ENCODE measurements at places on chromosomes 16 and 17.

DNA sequence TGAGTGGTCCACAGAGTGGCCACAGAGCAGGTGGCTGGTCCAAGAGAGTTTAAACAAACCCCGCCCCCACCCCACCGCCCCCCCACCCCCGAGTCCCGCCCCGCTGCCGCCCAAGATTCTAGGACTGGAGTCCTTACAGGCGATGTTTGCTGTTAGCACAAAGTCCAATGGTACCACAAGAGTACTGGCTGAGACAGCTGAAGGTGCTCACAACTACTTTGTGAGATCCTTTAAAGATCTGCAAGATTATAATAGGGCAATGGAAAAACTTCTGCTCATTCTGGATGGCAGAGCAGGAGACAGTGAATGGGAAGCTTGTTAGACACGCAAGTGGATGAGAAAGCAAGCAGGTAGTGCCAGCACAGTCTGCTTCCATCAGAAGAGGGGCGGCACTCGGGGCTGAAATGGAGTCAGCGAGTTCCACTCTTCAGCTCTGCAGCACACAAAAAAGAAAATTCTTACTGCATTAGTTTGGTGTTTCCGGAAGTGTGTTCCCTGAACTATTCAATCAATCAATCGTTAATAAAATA, 4.7 kb upstream of the TEKT3 start:
- DNase-seq, result no peak

DNA sequence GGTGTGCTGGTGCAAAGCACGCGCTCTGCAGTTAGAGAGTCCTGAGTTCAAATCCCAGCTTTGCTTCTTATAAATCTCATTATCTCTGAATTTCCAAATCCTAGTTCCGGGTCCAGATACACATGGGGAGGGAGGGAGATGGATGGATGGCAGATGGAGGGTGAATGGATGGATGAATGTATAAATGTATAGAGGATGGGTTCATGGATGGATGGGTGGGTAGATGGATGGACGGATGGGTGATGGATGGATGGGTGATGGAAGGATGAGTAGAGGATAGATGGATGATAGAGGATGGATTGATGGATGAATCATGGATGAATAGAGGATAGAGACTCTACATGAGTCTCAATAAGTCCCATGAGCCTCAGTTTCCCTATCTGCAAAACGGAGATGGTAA, 89.9 kb downstream of the MYH11 start:
- DNase-seq, result no peak

- no peak for DNase-seq
Measured at GRCh38 chr16:82341146-82341669, 171.2 kb upstream of the MPHOSPH6 start.

DNA sequence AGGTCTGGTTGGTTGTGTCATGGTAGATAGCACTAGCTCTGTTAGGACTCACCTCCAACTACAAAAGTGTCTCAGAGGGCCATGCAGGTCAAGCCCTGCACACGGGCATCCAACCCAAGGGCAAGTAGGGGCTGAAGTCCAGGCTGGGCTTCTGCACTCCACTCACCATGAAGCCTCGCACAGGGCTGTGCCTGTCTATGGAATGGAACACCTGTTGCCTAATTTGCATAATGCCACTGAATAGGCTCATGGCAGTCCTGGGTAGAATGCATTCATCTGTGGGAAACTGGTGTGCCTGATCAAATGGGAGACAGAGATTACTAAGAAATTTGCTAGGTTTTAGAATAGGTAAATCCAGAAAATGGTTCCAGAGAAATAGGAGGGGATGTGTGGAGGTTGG, 8.0 kb upstream of the AKAP1 start:
- DNase-seq, result no peak

- DNase-seq, result no peak
Measured at GRCh38 chr16:19066988-19067348, 446 bp upstream of the COQ7 start.

DNA sequence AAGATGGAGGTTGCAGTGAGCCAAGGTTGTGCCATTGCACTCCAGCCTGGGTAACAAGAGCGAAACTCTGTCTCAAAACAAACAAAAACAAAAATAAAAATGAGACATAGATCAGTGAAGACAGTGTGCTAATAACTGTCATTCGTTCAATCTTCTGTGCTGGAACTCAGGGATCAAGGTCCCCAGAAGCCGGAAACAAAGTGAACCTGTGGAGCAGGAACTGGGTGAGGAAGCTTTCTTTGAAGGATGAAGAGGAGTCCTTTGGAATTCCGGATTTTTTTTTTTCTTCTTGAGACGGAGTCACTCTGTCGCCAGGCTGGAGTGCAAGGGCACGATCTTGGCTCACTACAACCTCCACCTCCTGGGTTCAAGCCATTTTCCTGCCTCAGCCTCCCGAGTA, 2.1 kb upstream of the SLC2A4 start:
- DNase-seq, result no peak

GRCh38 chr16:48448841-48449481, 63.7 kb upstream of the SIAH1 start:
- no peak for DNase-seq

DNA sequence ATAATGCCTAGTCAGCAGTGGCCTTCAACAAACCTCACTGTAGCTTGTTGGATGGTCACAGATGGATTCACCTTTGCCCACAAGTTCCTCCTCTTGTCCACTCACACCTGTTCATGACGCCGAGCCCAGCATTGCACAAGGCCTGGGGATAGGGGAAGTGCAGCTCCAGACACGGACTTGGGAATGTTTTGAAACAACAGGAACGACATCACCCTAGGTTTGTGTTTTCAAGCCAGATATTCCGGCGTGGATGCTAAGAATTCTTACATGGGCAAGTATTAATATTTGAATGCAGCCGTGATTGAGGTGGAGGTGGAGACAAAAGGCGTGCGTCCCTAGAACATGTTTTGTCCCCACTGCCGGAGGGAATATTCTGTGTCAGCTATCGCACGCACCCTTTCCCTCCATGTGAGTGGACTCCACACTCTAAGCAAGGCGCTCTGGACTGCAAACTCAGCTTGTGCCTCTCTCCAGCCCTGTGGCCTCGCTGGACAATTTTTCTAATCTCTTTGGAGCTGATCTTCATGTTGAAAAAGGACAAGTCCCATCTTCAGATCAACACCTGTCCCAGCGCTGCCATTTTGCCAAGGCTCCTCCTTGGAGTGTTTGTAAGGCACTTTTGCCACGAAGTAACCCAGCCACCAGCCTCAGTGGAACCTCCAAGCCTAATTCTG, 2.0 kb upstream of the BANP start:
- DNase-seq, result no peak

DNA sequence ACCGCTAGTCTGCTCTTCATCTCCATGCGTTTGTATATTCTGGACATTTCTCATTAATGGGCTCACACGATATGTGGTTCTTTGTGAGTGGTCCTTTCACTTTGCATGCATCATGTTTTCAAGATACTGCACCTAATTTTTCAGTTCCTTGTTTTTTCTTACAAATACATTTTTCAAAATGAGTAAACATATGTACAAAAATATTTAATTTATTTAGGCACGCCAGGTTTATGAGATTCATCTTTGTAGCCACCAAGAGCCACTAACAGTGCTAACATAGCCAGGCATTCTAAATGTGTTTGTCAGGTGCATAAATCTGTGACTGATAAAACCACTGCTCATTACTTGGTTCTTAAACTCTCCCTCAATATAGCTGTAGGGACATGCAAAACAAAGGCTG, 375.3 kb downstream of the WWOX start:
- DNase-seq, result no peak

DNA sequence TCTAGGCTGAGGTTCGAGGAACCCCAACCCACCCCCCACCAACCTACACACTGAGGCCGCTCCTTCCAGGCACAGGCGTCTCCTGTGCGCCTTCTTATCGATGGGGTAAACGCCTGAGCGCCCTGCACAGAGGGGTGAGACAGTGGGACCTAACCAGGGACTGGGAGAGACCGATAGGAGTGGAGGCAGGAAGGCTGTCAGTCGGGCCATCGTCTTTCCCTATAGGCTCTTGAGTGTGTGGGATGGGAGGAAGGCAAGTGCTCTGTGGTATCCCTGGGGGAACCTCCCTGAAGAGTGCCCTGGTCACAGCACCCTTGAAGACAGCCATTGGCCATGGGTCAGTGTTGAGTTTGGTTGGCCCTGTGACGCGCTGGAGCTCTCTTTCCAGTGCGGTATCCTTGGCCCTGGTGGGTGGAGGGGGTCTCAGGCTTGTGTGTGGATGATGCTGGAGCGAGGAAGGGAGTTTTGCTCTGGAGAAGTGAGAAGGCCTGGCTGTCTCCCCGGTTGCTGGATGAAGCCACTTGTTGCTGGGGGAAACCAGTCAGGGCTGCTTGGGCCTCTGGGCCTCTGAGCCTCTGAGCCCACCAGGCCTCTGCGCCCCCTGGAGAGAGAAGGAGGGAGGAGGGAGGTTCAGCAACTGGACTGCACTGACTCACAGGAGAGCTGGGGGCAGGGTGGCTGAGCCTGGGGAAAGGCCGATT, 1.7 kb downstream of the GPRC5C start:
- no peak for DNase-seq

DNA sequence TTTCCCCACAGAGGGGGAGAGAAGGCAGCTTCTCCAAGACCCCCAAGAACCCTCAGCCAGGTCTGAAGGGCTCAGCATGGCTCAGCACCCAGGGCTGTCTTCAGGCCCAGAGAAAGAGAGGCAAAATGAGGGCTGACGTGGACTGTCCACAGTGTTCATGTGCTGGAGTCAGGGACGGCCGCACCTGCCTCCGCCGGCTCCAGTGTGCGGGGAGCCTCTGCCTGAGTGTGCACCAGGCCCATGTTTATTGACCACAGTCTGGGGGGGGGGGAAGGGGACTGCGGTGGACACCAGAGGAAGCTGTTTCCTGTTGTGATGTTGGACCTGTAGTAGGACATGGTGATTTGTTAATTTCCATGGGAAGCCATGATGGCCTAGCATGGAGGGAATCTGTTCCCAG, 6.9 kb downstream of the MRM1 start:
- no peak for DNase-seq

- DNase-seq, result no peak
Measured at GRCh38 chr16:46976550-46976949, 3.1 kb upstream of the DNAJA2 start.

- no peak for DNase-seq
Measured at GRCh38 chr17:11700668-11701067, 102.4 kb downstream of the DNAH9 start.

DNA sequence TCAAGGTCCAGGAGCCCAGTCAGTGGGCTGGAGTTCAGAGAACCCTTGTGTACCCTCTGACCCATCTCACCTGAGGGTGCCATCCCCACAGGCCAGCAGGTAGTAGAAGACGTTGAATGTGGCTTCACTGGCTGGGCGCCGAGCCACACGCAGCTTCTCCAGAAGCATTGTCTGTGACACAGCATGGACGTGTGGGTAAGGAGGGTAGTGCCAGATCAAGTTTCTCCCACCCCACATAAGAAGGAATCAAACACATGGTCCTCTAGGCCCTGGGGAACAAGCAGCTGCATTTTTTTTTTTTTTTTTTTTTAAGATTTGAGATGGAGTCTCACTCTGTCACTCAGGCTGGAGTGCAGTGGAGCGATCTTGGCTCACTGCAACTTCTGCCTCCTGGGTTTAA, 60.9 kb downstream of the MYO18A start:
- DNase-seq, result no peak

DNA sequence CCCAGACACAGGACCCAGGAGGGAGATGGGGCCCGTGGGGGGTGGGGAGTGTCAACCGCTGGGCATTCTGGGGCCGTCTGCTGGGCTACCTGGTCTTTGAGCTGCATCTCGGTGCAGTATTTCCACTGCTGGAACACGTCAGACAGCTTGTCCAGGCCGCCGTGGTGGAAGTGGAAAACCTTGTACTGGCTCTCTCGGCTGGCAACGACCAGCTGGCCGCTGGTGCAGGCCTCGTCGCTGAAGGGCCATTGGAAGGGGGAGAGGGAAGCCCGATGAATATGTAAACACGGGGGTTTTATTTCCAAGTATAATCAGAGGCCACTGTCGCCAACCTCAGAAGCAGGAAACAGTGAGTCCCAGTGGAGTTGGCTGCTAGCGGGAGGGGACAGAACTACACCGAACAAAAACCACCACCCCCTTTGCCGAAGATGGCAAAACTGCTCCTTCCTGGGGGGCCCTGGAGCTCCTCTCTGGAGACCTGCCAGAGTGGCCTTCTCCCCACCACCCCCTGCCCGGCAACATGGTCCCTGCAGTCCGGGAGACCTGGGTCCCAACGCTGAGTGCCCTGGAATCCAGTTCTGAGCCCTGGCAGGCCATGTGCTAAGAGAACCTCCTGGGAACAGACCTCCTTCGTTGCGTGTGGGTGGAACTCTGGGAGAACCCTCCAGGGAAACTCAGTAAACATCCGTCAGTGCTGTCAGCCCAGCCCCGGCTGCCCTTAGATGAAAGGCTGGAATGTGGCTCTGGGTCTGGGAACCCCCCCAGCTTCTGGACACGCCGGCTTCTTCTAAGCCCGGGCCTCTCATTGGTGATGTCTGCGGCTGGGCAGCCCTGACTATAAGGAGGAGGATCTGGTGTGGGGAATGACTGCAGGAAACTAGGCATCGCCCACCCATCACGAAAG, 84.1 kb downstream of the TBC1D16 start:
- no peak for DNase-seq
